ENCODE measurements at places on chromosomes 7 and 10.

DNA sequence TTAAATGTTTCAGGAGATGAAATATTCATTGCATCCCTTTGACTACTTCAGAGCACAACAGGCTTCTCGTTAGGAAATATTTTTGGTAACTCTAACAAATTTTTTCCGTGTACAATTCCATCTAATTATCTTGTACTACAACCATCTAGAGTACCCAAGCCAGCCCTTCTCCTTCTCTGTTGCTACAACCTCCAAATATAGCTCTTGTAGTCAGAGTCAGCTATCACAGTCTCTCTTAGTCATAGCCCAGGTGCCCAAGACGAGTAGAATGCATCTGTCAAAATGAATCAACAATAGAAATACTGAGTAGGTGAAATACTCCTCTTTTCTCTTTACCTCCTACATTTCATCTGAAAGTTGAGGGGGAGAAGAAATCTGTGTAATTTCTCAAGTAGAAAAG is 74.0 kb downstream of the INHBA start:
- DNase-seq: no peak

DNA sequence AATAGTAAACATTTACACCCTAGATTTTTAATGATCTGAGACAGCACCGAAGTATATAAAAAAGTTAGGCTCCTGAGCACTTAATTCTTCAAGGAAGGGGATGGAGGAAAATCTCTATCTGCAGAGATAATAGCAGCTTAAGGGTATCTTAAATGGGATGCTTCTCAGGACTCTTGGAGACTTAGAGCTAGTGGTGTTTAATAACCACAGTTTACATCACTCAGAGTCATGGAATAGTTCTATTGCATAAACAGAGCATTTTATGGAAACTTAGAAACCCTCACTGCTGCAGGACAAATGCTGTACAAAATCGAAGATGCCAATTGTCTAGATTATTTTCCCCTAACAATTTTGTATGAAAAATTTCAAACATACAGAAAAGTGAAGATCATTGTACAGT is 398.9 kb upstream of the GALNT17 start:
- DNase-seq: no peak

DNA sequence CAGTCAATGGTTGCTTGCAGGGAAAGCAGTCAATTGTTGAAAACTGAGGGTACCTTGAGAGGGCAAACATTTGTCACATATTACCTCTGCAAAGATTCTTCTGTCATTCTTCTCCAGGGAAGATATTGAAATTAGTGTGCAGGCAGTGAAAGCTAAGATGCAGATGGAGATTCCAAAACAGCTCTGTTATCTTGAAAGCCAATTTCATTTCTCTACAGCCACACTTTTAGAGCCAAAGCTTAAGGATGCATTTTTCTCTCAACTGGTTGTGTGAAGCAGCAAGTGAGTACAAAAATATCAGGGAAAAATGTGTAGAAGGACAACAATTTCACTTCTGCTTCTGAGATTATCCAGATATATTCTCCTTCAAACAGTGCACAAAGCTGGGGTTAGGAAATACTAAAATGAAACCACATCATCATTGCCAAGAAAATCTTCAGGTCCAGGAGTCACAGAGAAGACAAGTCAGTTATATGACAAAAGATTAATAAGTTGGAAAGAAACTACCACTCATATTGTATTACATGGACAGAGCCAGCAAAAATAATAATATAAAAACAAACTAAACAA is 16.3 kb downstream of the SGMS1 start:
- no peak for DNase-seq

DNA sequence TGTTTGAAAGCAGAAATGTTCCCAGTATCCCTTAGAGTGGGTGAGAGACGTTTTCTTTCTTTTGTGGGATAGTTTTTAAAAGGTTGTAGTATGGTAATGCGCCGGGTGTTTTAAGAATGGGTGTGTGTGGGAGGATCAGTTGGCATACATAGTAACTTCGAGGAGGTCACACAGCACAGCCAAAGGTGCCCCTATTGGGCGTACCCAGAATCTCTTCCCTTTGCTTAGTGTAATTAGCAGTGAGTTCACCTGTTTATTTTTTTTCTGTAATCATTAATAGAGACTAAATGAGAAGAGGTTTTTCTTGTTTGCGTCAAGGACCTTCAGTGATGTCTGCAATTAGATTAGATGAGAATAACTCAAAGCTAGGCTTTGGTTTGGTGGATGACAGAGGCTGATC is 1.5 kb downstream of the PLEKHA8 start:
- no peak for DNase-seq

DNA sequence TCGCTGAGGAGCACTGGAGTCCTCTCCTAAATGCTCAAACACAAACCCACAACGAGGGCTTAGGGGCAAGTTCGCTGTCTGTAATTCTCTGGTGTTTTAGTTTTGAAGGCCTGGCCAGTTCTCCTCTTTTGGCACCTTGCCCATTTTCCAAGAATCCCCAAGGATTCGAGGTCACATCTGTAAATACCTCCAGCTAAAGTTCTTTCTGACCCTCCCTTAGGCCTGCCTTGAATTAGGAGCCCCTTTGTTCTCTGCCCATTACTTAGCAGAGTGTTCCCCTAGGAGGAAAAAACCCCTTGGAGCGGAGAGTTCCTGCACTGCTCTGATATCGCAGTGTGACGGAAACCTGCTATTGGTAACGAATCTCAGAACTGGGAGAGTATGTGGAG is 743 bp upstream of the PYROXD2 start:
- no peak for DNase-seq

GRCh38 chr10:50360077-50360850 is 108.9 kb upstream of the ASAH2 start:
- no peak for DNase-seq

DNA sequence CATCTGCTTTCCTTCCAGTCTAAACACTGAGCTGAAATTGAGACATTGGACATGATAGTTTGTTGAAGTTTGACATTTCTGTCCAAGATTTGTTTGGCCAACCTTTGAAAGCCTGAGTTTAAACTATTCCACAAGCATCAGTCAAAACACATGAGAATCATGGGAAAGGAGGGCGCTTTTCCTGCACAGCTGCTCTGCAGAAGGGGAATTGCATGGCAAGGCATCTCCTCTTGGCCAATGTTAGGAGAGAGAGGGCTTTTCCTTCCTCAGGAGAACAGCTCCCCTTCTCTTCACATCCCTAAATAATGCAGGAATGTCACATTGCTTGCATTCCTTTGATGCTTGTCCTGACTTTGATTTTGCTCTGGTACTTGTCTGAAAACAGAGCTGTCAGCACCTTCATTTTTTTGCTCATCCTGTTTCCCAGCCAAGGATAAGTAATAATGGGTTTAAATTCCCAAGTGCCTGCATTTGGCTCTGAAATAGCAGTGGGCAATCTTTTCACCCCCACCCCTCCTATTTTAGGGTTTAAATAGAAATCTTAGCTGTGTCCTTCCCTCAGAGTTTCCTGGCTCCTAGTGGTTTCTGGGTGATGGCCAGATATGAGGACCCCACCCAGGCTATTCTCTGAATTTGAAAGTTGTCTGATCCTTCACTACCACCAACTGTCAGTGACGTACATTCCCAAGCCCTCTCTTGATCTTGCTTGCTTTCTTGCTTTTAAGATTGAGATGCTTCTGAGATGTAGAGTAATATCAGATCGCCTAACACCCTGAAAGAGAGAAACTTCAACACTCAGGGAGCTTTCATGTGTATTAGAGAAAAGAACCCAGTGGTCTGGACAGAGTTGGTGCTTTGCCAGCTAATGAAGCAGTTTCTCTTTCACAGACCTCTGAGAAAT is 75.2 kb upstream of the NPVF start:
- no peak for DNase-seq

- no peak for DNase-seq
Observed at GRCh38 chr10:7146189-7146588, 264.6 kb downstream of the SFMBT2 start.

DNA sequence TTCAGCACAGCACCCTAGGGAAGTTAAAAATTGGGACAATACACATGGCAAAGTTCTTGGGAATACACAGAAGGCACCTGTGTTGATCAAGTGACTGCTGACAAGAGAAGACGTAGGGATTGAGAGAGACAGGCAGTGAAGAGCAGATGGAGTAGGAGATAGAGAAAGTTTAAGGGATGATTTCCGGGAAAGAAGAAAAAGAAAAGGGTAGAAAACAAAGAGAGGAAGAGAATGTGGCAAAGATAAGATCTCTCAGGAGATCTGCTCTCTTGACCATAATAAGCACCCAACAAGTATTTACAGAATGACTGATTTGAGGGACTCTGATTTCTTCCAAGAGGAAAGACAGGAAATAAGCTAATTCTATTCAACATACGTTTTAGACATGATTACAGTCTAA is 15.1 kb upstream of the RALA start:
- no peak for DNase-seq

- DNase-seq: no peak
Observed at GRCh38 chr7:56079450-56080185, 13.1 kb downstream of the PHKG1 start.

DNA sequence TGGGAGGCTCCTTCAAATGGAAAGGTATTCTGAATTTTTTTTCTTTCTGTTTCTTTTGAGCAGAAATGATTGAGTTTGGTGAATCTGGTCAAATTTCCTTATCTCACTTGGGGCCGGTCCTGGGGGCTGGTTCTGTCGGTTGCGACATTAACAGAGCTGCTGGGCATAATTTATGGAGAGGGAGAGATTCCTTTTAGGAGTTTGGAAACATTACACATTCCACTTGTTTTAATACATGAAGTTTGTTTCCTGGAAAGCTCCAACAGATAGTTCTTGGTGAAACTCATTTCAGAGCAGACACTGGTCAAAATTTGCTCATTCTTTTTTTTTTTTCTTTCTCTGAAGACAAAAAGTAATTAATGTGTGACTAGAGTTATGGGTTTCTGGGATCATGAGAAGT is 129.9 kb downstream of the ABCA13 start:
- DNase-seq: no peak

DNA sequence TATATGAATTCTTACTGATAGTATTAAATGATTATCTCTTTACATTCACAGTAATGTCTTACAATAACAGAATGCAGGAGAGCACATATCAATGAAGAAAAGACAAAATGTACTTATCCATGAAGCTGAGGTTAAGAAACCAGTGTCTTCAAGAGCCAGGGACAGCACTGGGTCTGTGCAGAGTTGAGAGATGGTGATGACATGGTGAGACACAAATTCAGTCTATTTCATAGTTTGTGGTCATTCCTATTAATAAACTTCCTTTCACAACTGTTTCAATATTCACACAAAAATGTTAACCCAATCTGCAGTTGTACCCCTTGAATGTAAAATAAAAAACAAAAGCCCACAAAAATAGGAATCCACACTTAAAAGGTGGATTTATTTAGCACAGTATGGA is 5.3 kb upstream of the MAGI2 start:
- DNase-seq: no peak

GRCh38 chr10:119377451-119377957 is 165.0 kb downstream of the RGS10 start:
- DNase-seq: no peak

GRCh38 chr7:127189074-127189473 is 63.7 kb downstream of the GRM8 start:
- no peak for DNase-seq

DNA sequence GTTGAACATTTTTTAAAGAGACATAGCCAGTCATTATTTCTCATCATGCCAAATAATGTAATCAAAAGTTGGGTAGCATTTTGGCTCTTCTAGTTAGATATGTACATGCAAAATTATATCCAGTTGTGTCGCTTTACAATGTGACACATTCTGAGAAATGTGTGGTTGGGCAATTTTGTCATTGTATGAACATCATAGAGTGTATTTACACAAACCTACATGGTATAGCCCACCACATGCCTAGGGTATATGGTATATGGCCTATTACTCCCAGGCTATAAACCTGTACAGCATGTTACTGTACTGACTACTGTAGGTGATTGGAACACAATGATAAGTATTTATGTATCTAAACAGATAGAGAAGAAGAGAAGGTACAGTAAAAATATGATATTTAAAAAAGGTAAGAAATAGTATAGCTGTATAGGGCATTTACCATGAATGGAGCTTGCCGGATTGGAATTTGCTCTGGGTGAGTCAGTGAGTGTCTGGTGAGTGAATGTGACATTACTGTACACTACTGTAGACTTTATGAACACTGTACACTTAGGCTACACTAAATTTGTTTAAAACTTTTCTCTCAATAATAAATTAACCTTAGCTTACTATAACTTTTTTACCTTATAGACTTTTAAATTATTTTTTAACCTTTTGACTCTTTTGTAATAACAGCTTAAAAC is 16.5 kb downstream of the ZNF365 start:
- no peak for DNase-seq

- no peak for DNase-seq
Observed at GRCh38 chr7:39248041-39248691, 270.5 kb downstream of the POU6F2 start.

GRCh38 chr10:117997673-117998072 is 49.1 kb downstream of the RAB11FIP2 start:
- DNase-seq: no peak

DNA sequence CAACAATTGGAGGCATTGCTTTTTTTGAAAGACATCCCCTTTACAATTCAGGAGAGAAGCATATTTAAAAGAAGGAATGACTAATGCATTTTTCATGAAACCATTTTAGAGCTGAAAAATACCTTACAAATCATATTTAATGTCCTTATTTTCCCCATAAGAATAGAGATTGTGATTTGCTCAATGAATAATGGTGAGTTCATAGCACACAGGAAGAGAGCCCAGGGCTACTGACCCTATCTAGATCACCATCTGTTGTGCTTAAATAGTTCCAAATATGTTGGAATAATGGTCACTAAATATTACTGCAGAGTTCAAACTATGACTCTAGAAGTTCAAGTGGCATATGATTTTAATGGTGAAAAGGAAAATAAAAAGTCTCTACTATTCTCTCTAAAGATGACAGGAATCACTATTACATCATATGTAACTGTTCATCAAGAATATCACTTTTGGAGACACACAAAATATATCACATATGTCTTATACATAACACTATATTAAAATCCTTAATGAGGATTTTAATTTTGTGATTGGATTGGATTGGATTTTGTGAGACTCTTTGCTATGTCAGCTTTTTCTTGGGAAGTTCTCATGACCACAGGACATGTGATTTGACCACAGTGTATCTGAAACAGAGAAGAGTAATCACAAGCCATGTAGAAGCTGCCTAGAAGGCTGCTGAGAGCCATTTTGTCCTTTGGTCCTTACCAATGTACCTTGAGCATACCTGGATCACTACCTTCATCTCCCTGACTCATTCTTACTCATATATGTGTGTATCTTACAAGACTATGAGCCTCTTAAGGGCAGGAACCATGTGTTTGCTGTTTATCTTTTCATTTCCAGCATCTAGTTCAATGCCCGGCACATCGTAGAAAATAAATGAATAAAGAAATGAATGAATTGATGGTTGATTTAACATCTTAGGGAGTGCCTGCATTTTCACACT is 26.4 kb downstream of the SLC16A9 start:
- no peak for DNase-seq

DNA sequence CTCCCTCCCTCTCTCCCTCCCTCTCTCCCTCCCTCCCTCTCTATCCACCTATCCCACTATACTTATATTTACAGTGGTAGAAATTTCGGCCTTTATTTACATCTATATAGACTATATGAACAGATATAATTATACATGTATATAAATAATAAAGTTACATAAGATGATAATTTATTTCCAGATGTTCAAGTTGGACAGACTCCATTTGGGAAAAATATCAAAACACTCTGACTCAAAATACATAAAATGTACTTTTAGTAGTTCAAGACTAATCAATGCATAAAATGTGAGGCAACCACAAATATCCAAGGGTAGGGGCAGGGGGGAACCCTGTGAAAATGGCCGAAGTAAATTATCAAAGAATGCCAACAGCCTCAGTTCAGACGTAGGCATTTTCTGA is 203.0 kb downstream of the FANK1 start:
- DNase-seq: no peak

Data from T-helper 9 cell (primary cell).